Hindlimb muscle (tissue), 1 donor: ENCODE measurements at places on chromosomes 3 and 15. TPM values are rescaled to one million over a fixed set of nuclear protein-coding genes. Genes with fewer than 3 reads are reported as not detected.

DNA sequence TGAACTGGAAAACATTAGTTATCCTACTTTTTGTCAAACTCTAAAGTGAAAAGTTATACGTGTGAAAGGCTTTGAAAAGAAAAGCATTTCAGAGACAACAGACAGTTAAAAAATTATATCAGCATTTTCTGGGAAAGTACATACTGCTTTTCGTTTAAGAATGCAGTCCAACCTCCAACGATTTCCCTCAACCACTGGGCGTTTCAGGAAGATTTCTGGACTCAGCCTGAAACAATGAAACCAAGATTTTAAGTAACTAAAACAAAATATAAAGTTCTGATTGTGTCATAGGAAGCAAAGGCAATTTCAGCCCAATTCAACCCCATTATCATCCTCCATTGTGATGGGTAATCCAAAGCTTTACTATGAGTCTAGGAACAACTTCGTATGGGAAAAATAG lies 110.7 kb downstream of the PLD1 start:
- no peak for DNase-seq

DNA sequence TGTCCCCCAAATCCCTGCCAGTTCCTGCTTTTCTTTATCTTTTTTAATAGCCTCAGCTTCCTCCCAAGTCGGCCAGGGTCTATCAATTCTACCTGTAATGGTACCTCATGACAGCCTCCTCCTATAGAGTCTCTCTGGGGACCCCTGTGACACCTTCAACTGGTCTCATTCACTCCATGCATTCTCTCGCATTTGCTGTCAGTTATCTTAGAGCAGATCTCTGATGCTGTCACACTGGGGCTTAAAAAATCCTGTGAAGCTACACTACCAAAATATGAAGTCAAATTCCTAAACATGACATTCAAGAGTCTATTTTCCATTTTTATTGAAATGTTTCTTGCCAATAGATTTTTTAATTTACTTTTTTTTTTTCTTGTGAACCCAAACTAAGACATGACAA lies 5.5 kb downstream of the VPS39 start:
- DNase-seq = no peak

GRCh38 chr3:11651900-11652299 lies 8.2 kb upstream of the VGLL4 start:
- DNase-seq = no peak

DNA sequence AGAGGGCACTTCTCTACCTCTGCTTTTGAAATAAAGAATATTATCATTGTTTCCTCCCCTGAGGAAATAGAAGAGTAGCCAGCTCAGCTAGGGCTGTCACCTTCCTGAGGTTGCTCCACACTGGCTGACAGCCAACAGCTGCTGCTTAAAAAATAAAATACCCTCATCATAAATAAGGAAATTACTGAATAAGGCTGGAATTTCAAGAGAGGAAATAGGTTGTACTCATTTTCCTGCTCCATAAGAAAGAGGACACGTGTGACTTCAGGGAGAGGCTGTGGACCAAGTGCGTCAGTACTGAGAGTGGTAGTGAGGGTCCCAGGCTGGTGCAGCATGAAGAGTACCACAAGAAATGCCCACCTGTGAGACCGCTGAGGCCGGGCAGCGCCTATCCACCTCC lies 8.1 kb upstream of the C2CD4B start:
- no peak for DNase-seq

Gene NANOGP8
- polyA plus RNA-seq = not detected

GRCh38 chr3:46463868-46464241 lies 850 bp downstream of the LTF start:
- DNase-seq = no peak

Gene ZNF860
- polyA plus RNA-seq = 0.63 TPM

GRCh38 chr3:68854170-68854569 lies 78.2 kb downstream of the TAFA4 start:
- no peak for DNase-seq

- DNase-seq = no peak
Observed at GRCh38 chr15:48144889-48145288, 24.1 kb downstream of the SLC24A5 start.
